ENCODE measurements at places on chromosomes 3 and 15. TPM values are rescaled to one million over a fixed set of nuclear protein-coding genes. Genes with fewer than 3 reads are reported as not detected.

PLA2G4D gene
- total RNA-seq: not detected

GRCh38 chr3:169667166-169668071, 3.9 kb upstream of the MECOM start:
- ATAC-seq: no peak

SIAH2 gene
- 92.4 TPM for total RNA-seq

HIGD2B gene
- 0.22 TPM for total RNA-seq

COL7A1 gene
- total RNA-seq: 6.3 TPM

DNA sequence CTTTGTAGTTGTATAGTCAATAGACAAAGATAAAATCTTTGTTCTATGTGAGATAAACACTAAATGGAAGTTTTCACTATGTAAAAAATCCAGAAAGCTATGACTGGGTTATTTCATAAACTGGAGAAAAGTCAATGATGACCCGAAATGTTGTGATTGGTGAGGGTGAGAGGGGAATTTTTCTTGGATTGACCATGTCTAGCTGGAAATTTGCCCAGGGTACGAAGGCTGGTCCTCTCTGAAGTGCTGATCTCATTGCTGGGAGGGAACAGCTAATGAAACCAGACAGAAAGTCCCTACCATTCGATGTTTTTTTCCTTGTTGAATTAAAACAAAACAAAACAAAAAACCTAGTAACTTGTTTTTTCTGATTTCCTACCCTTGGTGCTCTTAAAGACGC, 14.3 kb downstream of the TPRG1 start:
- ATAC-seq: no peak

LYZL4 gene
- not detected for total RNA-seq

GRCh38 chr3:186151077-186151971, 42.4 kb upstream of the ETV5 start:
- peak; percentile 68 for ATAC-seq

HES1 gene
- 0.58 TPM for total RNA-seq

- no peak for ATAC-seq
These were observed 321.8 kb downstream of the TBC1D5 start for GRCh38 chr3:17420668-17421067.

CD96 gene
- total RNA-seq: 107 TPM

CHRD gene
- total RNA-seq: 0.39 TPM

SCG5 gene
- total RNA-seq: 2.9 TPM

DNA sequence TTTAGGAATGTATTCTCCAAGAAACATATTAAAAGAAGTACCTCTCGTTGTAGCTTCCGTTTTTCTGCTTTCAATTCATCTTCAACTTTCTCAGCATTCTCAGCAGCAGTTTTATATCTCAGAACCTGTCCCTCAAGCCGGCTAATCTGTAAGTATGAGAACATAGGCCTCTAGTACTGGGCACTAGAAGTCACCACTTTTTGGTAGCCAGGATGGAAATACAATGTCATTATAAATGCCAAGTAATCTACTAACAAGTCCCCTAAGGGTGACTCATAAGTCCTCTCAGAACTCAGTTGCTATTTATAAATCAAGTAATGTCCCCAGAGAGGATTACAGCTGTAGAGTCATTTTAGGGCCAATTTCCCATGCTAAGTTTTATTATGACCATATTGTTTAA, 61.1 kb downstream of the MLH1 start:
- ATAC-seq: peak; percentile 96
